ENCODE measurements at places on chromosomes 1 and 21.
A peak's percentile ranks its signal among the peaks of the same experiment; 100 is the strongest.

DNA sequence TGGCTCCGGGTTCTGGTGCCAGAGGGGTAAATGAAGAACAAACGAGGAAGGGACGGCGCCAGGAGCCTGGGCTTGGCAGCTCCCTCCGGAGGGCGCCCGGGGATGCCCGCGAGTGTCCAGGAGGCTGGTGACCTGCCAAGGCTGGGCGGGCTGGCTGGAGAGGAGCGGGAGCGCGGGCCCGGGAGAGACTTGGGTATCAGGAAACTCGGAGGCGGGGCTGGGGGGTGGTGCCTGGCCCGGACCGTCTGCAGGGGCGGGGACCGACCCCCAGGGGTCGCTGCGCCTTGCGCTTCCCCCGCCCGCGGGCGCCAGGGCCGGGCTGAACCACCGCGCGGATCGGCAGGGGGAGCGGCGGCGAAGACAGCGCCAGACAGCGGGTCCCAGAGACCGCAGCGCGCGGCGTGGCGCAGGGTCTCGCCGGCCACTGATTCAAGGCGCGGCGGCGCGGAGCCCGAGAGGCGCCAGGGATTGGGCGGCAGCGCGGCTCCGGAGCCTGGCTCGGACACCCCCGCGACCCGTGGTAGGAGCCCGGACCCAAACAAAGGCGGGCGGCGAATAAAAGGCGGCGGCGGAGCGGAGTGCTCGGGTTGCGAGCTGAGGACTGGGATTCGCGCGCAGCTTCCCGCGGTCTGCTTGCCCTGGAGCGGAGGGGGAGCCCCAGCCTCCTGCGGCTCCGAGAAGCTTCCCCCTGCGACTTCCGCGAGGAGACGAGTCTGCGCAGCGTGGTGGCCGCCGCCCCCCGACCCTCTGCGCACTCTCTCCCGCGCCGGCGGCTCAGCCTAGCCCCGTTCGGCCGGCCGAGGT is at the start of gene DISP3:
TSS of gene DISP3 (plus strand) at position 585 of the 804 bp plus-strand sequence. CDS start 21,838 bp downstream, outside the sequence.
- DNase-seq: peak; percentile 40

GRCh38 chr1:4344065-4344732 is 310.2 kb upstream of the AJAP1 start:
- no peak for DNase-seq

DNA sequence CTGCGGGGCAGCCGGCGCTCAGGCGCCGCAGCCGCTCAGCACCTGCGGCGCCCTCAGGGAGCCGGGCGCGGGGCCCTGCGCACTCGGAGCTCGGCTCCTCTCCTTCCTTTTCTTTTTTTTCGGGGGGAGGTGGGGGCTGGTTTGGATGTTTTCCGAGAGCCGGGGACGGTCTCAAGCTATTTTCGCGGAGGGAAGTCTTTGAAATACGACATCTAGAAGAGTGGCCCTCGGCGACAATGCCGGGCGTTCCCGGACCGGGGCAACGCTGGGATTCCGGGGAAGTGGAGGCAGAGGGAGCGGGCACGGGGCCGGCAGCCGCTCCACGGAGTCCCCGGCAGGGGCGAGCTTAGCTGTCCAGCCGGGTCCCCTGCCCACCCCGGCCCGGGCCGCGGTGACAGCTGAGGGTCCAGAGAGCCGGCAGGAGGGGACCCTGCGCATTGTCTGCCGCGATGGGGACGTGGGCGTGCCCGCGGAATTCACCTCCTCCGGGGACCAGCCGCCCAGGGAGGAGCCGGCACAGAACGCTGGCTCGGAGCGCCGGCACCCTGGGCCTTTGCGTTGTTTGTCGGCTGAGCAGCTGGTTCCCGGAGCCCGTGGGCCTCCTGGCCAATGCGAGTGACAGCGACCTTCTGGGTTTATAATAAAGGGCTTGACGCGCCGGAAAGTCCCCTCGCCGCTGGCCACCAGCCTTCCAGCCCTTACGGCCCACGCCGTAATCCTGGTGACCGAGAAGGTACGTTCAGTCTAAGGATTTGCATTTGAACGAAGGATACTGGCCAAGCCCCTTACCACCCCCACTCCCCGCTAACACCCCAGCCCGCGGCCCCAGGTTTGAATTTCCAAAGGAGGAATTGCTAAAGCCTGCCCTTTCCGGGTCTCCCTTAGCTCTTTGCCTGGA is 582 bp downstream of the SLC37A1 start:
- DNase-seq: no peak

DNA sequence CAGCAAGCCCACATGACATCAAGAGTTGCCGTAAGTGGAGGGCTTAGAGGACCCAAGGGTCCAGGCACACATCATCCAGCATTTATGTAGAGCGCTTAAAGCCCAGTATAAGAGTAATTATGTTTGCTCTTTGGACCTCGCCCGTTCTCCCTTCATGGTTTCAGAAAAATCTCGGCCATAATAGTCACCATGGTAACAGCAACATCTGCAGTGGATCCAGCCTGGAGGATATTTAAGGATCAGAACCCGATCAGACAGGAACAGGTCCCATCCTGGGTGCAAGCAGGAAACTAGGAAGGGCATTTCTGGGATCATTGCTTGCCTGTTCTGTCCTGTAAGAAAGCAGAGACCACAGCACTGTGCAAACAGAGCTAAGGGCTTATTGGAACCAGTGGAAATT is 89.9 kb upstream of the KAZN start:
- no peak for DNase-seq

DNA sequence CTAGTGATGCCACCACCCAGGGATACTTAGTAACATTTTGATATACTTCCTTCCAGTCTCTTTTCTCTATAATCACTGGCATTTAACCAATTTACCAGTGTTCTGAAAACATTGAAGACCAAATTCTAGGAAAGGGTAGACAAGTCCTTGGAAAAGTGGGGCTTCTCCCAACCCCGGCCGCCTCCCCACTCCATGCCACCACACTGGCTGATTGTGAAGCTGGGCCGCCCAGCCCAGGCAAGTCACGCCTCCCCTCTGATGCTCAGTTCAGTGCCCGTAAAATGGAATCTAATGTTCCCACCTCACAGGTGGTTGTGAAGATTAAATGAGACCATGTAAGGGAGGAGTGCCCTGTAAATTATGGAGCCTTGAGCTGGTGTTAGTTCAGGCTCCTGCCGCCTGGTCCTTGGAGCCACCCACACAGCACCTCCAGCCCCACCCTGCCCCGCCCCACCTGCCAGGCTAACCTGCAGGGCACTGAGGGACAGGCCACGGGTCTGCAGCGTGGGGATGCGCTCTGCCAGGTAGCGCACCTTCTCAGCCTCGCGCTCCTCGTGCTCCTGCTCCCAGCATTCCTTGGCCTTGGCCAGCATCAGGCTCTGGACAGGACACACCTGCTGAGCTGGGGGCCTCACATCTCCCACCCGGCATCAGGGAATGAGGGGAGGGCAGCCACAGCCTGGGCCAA is 7.3 kb downstream of the TNNI1 start:
- no peak for DNase-seq

GRCh38 chr1:29282135-29282923 is 46.0 kb downstream of the PTPRU start:
- DNase-seq: no peak

DNA sequence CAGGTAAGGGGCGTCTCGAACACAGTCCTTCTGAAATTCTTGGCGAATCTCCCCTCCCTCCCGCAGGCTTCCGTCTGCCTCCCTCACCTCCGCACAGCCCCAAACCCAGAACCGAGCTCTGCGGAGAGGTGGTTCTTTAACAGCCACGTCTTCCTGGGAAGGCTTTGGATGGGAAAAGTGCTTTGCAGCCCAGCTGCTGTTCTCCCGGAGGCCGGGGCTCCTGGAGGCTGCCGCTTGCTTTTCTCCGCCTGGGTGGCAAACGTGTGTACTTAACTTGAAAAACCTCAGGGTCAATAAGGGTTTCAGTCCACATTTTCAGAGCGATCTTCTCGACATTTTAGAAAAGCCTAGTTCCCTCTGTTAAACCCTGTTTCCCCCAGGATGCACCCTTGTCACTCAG is 109.3 kb downstream of the PRDM16 start:
- DNase-seq: no peak

GRCh38 chr1:236742421-236743160 is 52.5 kb upstream of the MTR start:
- DNase-seq: no peak

- DNase-seq: peak; percentile 11
These were observed 837 bp upstream of the DESI2 start for GRCh38 chr1:244651956-244652622.

- no peak for DNase-seq
These were observed 8.1 kb downstream of the PLEKHM2 start for GRCh38 chr1:15692121-15692682.

- peak; percentile 44 for DNase-seq
These were observed 13.5 kb downstream of the DNAJC16 start for GRCh38 chr1:15540186-15540585.

Data from brain microvascular endothelial cell (primary cell).